ENCODE measurements at places on chromosomes 7 and 10.
A peak's percentile ranks its signal among the peaks of the same experiment; 100 is the strongest.

DNA sequence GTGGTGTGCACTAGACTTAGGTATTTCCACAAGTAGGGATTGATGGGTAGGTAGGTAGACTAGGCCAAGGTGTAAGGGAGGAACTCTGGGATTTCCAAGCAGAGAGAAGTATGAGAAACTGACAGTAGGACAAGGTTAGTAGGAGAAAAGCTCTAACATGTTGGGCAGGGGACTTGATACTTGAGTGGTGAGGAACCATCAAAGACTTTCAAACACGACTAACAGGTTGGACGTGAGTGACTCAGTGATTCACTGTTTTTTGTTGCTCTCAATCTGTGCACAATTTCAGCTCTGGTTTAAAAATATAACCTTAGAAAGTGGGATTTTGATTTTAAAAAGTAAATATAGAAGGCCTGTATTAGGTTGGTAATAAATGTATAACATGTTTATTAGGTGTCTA is 44.4 kb downstream of the KLHDC10 start:
- DNase-seq: no peak

- peak; percentile 7 for DNase-seq
Measured at GRCh38 chr10:114631666-114632417, 26.2 kb downstream of the ABLIM1 start.

GRCh38 chr10:810351-810846 is 120.9 kb upstream of the DIP2C start:
- DNase-seq: no peak

GRCh38 chr7:105765846-105766245 is 110.6 kb downstream of the ATXN7L1 start:
- DNase-seq: no peak

GRCh38 chr10:8485032-8485431 is 430.5 kb downstream of the GATA3 start:
- no peak for DNase-seq

- DNase-seq: peak; percentile 79
Measured at GRCh38 chr7:925601-926000, 28.9 kb downstream of the ADAP1 start.

- DNase-seq: no peak
Measured at GRCh38 chr7:23474829-23475575, 4.7 kb upstream of the IGF2BP3 start.

- no peak for DNase-seq
Measured at GRCh38 chr7:18760631-18761445, 265.3 kb downstream of the HDAC9 start.

DNA sequence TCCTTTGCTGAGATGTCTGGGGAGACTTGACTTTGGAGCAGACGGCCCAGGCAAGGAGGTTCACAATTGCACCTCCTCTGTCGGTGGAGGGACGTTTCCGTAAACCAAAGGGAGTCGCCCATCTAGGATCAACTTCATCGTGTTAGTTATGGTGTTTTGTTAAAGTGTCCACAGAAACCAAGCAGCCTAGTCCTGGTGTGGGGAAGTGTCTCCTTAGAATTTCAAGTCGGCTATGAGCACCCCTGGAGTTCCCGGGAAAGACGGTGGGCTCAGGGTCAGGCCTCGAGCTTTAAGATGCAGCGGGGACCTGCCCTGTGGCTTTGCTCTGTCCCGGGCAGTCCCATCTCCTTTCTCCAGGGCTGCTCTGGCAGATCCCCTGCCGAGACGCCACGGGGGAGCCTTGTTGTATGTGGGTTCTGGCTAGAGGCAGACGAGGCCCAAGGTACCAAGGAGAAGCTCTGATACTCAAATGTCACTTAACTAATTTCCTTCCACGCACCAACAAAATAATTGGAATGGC is 319.2 kb downstream of the ADARB2 start:
- no peak for DNase-seq

DNA sequence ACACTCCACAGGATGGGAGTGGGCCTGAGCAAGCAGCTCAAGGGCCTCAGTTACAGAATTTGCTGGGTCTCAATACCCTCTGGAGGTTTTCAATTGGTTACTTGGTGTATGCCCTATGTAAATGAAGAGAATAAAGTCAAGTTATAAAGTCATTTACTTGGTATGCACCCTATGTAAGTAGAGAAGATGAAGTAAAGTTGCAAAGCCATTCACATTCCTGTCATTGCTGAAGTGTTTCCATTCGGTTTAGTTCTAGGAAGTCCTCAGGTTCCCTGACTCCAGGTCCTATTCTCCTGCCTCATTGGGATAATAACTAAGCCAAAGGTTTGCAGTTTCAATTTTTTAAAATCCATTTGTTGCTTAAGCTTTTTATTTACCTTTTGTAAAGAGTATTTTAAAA is 272.6 kb upstream of the NPSR1 start:
- DNase-seq: no peak

GRCh38 chr7:32952876-32953275 is 4.4 kb upstream of the FKBP9 start:
- DNase-seq: no peak

- DNase-seq: no peak
Measured at GRCh38 chr7:43164757-43165156, 52.3 kb downstream of the HECW1 start.

GRCh38 chr10:130026670-130027456 is 62.8 kb upstream of the EBF3 start:
- DNase-seq: no peak

DNA sequence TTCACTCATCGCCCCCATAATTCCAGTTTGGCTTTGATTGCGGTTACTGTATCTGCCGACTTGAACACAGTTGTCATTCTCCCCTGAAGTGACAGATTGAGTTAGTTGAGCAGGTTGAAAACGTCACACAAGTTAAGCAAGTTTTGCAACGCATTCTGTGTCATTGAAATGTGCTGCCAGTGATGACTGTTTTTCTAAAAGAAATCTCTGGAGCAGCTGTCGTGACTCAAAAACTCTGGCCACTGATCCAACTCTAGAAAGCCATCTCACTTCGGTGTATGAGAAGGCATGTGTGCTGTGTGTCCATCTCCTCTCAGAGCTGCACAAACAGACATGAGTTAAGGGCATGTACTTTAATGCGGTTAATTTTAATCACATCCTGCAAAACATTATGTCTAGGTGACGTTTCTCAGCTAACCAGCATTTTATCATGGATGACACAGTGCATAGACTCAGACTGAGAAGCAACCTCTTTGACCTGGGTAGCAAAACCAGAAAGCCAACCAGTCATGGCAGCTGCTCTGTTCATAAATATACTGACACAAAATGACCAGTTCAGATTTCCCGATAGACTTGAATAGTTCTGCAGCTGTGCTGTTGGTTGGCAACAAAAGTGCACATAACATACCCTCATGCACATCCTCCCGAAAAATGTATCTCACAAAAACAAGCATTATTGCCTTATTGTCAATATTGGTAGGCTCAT is 69.3 kb downstream of the CSTF2T start:
- DNase-seq: no peak

- DNase-seq: no peak
Measured at GRCh38 chr10:18399158-18399557, 252.2 kb downstream of the NSUN6 start.

GRCh38 chr7:86975449-86975848 is 84.0 kb downstream of the ELAPOR2 start:
- no peak for DNase-seq

DNA sequence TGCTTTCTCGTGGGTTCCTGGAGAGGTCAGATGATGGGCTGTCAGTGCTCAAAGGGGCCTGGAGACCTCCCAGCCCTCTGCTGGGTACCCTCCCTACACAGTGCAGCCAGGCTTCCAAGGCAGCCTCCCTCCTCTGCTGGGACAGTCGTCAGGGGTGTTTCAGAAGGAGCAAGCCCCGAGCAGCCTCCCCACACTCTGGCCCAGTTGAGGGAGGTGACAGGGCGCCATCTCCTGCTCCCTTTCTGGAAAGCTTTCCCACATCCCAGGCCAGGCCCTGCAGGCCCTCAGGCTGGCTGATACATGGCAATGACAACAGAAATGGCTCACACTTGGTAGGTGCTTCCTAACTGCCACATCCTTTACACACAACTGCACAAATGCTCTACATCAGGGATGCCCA is 32.1 kb downstream of the KCNMA1 start:
- DNase-seq: no peak

- DNase-seq: peak; percentile 93
Measured at GRCh38 chr7:17234398-17235031, 63.9 kb upstream of the AHR start.
